ENCODE measurements at places on chromosomes 11 and 22. TPM values are rescaled to one million over a fixed set of nuclear protein-coding genes. Genes with fewer than 3 reads are reported as not detected.

MUC5AC gene
- 2.9 TPM for total RNA-seq

NXPE1 gene
- total RNA-seq, result not detected

BRSK2 gene
- total RNA-seq, result 3.9 TPM

SH3BP1 gene
- 1.7 TPM for total RNA-seq

TMEM151A gene
- total RNA-seq, result 2.0 TPM

MLC1 gene
- 0.02 TPM for total RNA-seq

MPEG1 gene
- total RNA-seq, result not detected

CARD18 gene
- total RNA-seq, result not detected

CHRM4 gene
- total RNA-seq, result 0.48 TPM

OR5AK2 gene
- not detected for total RNA-seq

FAM180B gene
- not detected for total RNA-seq

BTG4 gene
- 0.17 TPM for total RNA-seq

CREB3L1 gene
- 5.1 TPM for total RNA-seq

All from A549 treated with dexamethasone at 1 μM for 4 hours (cell line).